CD4-positive, alpha-beta T cell treated with Interleukin-10 for 1 hour (primary cell): ENCODE measurements at places on chromosomes 1 and 21.

DNA sequence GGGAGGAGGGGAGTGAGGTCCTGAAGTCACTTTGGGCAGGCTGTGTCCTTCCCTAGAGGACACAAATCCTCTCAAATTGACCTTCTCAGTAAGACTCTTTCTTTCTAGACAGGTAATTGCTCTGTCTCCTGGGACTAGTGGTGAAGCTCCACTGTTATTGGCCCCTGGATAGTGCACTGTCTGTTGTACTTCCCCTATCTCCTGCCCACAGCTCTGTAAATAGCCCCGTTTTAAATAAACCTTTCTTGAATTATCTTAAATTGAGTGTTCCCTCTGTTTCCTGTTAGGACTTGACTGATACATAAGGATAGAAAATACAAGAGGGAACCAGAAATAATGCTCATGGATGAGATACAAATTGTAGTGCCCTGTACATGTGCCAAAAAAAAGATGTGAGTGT, 229.5 kb upstream of the USP24 start:
- DNase-seq, result no peak

GRCh38 chr1:28512058-28512611, 6.3 kb downstream of the RCC1 start:
- DNase-seq, result no peak

GRCh38 chr21:45942755-45943629, 38.6 kb upstream of the COL6A1 start:
- no peak for DNase-seq

DNA sequence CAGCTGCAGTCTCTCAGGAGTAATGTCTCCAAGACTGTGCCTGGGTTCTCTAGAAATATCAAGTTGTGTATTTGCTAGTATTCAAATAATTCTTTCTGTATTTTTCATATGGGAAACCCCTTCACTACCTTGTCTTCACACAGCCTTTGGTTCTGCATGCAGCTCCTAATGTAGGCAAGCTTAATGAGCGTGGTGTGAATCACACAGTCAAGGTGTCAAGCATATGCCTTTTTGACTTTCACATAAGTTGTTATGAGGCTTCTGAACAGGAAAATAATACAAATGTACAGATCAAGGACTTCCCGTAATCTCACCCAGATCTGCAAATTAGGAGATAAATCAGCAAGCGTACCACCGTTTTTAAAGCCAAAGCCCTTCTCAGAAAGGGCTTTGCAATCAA, at the start of gene FCRL3:
Gene FCRL3 (minus strand): TSS at position 38 of the 400 bp plus-strand sequence. CDS start 280 bp downstream, outside the sequence.
- peak; percentile 39 for DNase-seq

DNA sequence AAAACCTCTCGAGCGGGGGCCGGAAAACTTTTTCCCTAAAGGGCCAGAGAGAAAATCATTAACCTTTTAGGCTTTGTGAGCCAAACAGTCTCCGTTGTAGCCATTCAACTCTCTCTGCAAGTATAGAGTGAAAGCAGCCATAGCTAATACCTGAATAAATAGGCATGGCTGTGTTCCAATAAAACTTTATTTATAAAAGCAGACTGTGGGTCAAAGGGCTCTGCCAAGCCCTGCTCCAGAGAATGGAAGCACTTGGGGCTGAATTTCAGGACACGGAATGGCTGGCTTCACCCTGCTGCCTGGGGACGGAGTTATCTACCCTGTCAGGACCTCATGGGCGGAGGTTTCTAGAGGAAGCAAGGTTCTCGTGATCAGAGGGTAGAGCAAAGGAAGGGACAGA, 92.7 kb downstream of the CASZ1 start:
- no peak for DNase-seq

GRCh38 chr1:7262611-7263010, 477.4 kb downstream of the CAMTA1 start:
- no peak for DNase-seq

DNA sequence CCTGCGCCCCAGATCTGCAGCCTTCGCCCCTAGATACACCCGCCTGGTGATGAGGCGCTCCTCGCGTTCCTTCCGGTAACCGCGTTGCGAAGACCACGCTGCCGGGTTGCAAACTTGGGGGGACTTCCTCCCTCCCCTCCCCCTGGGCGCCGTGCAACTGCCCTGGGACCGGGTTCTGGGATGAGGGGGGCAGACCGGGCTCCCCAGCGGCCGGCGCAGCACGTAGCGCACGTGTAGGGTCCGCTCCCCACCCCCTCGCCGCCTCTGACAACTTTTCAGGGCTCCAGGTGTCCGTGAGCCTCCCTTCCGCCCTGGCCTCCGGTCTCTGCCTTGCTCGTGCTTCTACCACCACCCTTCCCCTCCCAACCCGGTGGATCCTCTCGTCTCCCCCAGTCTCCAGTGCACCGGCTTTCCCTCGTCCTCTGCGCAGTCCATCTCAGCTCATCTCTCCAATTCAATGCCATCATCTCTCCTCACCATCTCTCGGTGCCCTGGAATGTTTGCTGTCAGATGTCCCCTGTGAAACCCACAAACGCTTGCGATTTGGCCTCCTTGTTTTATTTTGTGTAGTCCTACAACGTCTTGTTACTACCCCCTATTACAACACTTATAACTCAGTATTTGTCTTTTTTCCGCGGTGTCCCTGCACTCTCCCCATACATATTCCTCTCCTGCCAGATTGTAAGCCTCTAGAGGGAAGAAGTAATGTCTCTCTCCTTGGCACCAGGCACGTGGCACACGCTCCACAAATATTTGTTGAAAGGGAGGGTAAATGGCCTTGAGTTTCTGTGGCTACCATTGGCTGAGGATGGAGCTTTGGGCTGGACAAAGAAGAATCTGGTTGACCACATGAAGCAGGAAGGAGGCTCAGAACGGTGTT, 782 bp downstream of the PCAT6 start:
- DNase-seq, result peak; percentile 39

- no peak for DNase-seq
These were observed 86.0 kb downstream of the SLC25A24 start for GRCh38 chr1:108114033-108114599.

GRCh38 chr1:5586629-5587028, 405.6 kb downstream of the NPHP4 start:
- no peak for DNase-seq

GRCh38 chr1:115454837-115455511, 116.9 kb upstream of the NGF start:
- DNase-seq, result no peak

GRCh38 chr1:204714861-204715511, 29.4 kb upstream of the LRRN2 start:
- DNase-seq, result no peak

DNA sequence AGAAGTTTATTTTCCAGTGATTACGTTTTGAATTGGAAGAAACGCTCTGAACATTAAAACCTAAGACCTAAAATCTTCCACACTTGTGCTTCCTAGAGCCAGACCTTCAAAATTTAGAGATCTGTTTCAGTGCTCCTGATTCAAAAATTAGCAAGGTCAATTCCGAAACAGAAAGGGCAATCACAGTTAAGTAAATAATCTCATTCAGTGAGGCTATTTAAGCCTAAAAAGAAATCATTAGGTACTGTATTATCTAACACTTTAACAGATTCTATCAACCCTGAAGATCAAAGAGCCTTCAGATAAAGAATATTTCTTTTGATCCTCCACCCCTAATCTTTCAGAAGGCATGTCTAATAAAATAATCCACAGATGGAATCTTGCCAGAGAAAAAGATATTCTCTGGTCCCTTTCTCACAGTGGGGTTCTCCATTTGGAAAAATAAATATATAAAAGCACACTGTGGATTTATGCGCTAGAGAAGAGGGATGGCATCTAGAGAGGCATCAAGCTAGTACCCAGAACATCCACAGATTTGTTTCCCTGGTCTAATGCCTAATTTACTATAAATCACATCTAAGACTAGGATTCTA, 54.4 kb downstream of the ZZZ3 start:
- DNase-seq, result no peak

DNA sequence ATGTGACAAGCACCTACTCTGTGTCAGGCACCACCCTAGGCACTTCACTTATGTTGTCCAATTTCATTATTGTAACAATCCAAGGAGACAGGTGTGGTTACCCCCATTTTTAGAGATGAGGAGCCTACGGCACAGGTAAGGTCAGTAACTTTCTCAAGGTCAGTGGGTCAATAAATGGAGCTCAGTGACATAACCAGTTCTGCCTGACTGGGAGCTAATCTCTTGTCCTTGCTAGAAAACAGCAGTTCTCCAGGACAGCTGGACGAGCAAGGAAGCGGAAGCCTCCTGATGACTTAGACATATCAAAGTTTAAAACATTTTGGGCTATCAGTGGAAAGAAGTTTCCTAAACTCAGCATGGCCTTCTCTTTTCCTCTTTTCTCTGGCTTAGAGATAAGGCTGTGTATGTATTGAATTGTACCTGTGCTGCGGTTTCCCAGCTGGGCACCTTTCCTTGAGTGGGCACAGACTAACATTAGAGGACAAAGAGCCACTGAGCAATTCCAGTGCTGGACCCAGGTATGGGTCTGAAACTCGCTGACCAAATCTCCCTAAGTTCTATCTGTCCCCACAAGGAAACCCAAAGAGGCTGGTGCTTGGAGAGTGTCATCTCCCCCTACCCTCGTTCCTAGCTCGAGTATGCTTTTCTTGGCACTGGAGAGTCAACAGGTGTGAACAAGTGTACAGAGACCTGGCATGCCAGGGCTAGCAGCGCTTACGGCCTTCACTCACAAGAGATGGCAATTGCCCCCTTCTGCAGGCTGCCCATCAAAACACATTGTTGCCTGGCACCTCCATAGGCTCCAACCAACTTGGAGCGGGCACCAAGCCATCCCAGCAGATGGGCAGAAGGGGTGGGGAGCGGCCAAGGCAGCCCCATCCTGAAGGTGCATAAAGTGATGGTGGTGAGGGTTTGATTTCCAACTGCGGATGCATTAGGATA, 456.1 kb upstream of the PROX1 start:
- DNase-seq, result no peak

DNA sequence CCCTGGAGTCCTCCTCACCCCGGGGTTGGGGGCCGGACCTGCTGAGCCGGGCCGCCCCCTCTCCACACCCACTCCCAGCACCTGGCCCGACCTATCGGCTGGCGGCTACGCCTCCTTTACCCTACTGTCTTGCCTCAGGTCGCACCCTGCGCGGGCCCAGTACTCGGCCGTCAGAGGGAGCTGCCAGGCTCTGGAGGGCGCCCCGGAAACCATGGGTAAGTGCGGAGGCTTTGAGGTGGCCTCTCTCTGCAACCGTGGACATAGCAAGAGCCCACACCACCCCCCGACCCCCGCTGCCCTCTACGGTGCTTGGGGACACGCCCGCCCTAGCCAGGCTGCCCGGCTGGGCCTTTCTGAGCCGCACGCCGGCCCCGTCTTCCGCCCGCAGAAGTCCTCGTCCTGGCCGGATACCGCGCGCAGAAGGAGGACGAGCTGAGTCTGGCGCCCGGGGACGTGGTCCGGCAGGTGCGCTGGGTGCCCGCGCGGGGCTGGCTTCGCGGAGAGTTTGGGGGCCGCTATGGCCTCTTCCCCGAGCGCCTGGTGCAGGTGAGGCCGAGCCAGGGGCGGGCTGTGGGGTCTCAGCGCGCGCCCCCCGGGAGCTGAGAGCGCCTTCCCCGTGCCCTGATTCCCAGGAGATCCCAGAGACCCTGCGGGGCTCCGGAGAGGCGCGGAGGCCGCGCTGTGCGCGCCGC, at the start of gene SH3D21:
Gene SH3D21 (plus strand): TSS at position 159 of the 692 bp plus-strand sequence. CDS start 53 bp downstream, at position 212.
- DNase-seq, result peak; percentile 61

DNA sequence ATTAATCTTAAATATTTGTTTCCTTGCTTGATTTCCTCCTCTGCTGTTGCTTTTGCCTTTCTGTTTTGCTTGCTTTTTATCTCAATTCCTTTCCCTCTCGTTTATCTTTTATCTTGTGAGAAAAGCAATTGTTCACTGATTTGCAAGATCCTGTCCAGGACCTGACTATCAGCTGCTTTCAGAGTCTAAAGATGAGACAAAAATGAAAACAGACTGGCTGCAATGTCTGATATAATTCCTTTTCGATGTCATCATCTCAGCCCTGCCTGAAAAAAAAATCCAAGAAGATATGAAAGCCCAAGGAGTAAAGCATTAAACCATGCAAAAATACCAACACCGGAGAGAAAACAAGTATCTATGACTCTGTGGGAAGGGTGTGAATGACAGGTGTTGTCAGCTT, 225.5 kb downstream of the PATJ start:
- no peak for DNase-seq

GRCh38 chr1:198909973-198910372, 271.1 kb downstream of the PTPRC start:
- no peak for DNase-seq

- DNase-seq, result peak; percentile 72
These were observed 25.3 kb downstream of the SLC30A7 start for GRCh38 chr1:100921110-100921706.

- no peak for DNase-seq
These were observed 5.6 kb downstream of the SETDB1 start for GRCh38 chr1:150931773-150932172.

- no peak for DNase-seq
These were observed 136.4 kb upstream of the ADGRL2 start for GRCh38 chr1:81664341-81664740.

DNA sequence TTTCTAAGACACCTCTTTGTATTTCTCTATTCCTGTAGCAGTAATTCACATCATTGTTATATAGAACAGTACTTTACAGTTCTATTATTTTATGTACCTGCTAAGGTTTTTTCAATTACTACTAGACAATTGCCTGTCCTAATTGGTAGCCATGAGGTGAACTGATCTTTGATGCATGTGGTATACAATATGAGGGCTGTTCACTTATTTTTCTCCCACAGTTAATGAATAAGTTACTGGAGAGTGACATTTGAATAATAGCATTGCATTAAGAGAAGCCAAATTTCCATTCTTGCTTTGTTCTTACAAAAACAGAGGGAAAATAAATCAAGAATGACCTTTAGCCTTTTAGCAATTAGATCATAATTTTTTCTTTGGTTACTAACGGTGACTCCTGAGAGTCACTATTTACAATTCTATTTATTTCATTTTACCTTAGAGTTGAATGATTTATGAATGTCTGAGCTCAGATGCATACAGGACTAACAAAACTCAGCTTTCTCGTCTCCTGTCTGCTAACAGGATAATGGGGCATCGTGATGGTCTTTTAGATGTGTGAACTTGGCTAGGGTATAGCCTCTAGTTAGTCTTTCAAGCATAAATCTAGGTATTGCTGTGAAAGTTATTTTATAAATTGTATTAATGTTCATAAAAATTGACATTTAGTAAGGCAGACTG, 54.1 kb downstream of the OLFM3 start:
- DNase-seq, result no peak

DNA sequence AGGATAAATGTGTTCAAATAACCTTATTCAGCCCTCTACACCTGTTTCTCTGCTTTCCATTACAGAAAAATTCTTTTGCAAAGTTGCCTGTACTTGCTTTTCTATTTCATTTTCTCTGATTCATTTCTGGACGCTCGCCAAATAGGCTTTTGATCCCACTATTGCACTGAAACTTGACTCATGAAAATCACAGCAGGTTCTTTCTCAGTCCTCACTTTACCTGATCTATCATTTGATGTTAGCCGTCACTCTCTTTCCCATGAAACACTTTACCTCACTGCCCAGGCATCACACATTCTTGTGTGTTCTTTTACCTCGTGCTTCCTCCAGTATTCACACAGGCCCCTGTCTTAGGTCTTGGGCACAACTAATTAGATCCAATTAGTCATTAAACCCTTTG, 26.2 kb downstream of the HSPA13 start:
- no peak for DNase-seq
